ENCODE measurements at places on chromosomes 6 and 20.
A peak's percentile ranks its signal among the peaks of the same experiment; 100 is the strongest.

DNA sequence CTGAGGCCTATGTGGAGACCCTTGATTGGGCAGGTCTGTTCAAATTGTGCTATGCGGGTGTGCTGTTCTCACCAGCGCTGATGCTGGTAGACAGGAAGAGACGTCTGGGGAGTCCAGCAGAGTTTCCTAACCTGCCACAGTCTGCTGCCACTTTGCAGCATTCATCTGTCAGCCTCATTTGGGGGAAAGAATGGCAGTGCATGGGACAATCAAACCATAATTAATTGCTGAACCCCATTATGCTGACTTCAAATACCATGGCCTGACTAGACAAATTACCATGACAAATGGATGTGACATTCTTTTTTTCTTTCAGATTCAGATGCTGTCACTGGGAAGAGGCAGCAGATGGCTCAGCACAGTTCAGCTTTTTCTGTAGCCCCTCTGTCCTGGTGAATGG lies 171.4 kb upstream of the SYNDIG1 start:
- DNase-seq, result no peak

- no peak for DNase-seq
Observed at GRCh38 chr6:166488076-166488685, 98.3 kb downstream of the RAMACL start.

GRCh38 chr6:43454290-43454695 lies 1.1 kb downstream of the DLK2 start:
- no peak for DNase-seq

DNA sequence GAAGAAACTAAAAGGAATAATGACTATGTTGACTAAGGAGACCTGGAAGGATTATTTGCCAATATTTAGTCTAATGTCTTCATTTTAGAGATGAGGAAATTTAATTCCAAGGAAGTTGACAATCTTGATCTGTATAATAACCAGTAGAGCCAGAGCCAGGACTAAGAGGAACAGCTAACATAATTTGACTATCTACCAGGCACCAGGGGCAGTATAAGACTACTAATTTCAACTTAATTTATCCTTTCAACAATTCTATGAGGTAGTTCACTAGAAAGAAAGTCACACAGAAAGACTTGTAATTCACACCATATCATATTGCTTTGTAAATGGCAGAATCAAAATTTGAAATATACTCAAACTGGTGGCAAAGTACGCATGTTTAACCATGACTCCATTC lies 273.0 kb upstream of the STXBP5 start:
- peak; percentile 3 for DNase-seq

DNA sequence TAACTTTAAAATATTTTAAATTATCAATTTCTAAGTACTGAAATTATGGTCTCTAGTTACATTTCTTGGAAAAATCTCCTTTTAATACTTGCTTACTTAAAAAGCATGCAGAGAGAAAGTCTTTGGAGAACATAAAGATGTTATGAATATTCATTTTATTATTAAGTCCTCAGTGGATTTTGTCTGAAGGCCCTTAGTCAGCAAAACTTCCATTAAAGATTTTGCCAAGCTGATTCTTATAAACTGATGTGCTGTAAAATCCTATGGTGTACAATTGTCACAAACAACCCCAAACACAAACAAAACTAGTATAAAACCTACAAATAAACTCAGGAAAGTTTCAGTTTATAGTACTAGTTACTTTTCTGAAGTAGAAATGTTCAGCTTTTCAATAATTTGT lies 372.7 kb downstream of the MEI4 start:
- DNase-seq, result no peak

All from A172 (cell line).